ENCODE measurements at places on chromosomes 16 and 17.
A peak's percentile ranks its signal among the peaks of the same experiment; 100 is the strongest.

GRCh38 chr17:6457688-6458459 is 13.6 kb downstream of the PIMREG start:
- DNase-seq: no peak

- DNase-seq: no peak
Observed at GRCh38 chr16:74577882-74578366, 29.0 kb downstream of the GLG1 start.

DNA sequence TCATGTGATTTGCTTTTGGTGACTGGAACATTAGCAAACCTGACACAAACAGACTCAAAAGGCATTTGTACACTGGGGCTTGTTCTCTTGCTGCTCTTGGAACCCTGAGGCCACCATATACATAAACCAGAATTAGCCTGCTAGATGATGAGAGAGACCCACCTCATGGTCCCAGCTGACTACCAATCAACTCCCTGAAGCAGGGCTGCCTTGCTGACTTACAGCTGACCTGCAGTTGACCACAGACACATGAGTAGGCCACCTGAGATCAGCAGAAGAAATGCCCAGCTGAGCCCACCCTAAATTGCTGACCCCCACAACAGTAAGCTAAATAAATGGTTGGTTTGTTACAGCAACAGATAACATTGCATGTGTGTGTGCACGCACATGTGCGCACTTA is 28.7 kb downstream of the BRIP1 start:
- DNase-seq: no peak

- DNase-seq: no peak
Observed at GRCh38 chr16:11328172-11329070, 16.8 kb upstream of the RMI2 start.

- no peak for DNase-seq
Observed at GRCh38 chr17:37068266-37068665, 119.5 kb downstream of the AATF start.

DNA sequence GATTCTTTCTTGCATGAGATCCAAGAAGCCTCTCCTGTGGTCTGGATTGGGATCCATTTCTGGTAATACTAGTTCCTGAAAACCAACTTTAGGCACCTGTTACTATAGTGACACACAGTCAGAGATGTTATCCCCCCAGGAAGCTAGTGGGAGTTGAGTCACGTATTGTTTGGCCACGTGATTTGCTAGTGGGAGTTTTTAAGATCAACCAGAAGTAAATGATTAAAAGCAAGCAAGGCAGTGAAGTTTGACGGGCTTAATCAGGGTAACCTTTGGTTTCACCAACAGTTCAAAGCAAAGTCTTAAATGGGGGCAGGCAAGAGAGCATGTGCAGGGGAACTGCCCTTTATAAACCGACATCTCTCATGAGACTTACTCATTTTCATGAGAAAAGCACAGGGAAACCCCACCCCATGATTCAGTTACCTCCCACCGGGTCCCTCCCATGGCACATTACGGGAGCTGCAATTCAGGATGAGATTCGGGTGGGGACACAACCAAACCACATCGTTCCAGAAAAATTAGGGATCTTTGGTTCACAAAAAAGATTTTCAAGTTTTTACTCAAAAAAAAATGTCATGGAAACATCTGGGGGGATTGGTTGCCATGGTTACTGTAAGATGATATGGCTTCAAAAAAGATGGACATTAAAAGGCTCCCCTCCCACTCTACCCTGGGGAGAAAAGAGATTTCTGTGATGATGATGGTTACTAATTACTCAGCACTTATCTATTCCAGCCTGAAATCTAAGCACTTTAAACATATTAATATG is 483.1 kb upstream of the ERCC4 start:
- DNase-seq: no peak

DNA sequence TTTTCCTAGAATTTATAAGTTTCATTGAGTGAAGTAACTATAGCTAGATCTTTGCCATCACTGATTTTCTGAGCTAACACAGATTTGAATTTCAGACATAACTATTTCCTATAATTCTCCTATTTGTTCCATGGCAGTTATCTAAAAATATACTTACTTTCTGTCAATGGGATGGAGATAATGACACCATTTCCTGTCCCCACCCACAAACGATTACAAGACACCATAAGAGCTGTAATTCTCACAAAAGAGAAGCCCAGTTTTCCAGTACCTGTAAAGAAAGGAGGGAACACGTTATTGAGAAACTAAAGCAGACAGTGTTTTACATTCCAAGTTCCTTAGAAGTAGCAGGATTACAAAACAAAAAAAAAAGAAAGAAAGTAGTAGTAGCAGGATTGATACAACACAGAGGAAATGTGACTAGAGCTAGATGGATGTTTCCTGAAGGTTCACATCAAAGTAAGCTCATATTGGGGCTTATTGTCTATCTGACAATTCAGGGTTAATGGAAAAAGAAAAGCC is 110.9 kb upstream of the TOB1 start:
- DNase-seq: no peak

GRCh38 chr16:58048494-58049231 is 23.1 kb downstream of the MMP15 start:
- no peak for DNase-seq

- no peak for DNase-seq
Observed at GRCh38 chr17:41986634-41987033, 20.0 kb downstream of the CNP start.

DNA sequence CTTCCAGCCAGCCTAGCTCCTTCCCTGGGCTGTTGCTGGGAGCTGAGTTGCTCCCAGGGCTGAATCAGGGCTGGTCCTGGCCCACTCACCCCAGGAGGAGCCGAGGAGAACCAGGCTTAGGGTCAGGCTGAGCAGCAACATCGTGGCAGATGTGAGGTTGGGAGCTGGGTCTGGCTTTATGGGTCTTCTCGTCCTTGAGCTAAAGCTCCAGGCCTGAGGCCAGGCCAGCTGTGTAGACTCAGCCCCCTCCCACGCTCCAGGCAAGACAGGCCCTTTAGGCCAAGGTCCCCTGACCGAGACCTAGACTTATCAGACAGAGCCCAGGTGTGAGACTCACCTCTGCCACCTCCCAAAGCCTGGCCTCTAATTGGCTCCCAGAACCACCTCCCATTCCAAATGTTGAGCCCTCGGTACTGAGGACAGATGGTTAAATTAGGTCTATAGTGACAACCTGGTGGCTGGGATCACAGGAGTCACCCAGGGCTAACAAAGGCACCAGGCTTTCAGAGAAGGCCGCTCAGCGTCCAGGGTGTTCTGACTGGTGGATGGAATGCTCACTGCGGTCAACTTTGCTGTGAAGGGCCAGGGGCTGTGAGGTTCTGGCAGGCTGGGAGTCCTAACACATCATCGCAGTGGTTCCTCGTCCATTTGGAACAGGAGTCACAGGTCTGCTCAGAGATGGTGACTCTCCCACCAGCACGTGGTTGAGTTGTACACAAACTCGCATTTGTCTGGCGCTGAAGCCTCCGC is at the start of gene CTRL:
CTRL (minus strand) TSS at position 151 of the 750 bp plus-strand sequence; CDS start at position 141, 10 bp downstream.
- no peak for DNase-seq

- DNase-seq: no peak
Observed at GRCh38 chr17:77388384-77389306, 247.9 kb downstream of the SEC14L1 start.

GRCh38 chr16:69526831-69527655 is 38.7 kb upstream of the NFAT5 start:
- no peak for DNase-seq

DNA sequence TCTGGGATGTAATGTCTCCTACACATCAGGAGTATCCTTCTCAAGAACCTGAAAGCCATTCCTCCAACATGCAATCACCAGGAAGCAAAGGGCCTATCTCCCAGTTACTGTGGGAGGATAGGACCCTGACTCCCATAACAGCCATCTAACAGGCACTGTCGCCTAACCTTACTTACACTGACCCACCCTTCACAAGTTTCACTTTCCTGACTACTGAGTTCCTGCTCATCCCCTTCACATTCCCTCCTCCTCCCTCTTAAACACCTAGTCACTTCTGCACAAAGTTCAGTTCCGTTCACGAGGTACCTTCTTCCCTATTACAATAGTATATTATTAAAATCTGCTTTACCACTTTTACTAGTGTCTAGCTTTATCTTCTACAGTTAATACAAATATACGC is 1.3 kb downstream of the C17orf67 start:
- DNase-seq: no peak

- DNase-seq: no peak
Observed at GRCh38 chr17:39219647-39220154, 6.0 kb downstream of the STAC2 start.

DNA sequence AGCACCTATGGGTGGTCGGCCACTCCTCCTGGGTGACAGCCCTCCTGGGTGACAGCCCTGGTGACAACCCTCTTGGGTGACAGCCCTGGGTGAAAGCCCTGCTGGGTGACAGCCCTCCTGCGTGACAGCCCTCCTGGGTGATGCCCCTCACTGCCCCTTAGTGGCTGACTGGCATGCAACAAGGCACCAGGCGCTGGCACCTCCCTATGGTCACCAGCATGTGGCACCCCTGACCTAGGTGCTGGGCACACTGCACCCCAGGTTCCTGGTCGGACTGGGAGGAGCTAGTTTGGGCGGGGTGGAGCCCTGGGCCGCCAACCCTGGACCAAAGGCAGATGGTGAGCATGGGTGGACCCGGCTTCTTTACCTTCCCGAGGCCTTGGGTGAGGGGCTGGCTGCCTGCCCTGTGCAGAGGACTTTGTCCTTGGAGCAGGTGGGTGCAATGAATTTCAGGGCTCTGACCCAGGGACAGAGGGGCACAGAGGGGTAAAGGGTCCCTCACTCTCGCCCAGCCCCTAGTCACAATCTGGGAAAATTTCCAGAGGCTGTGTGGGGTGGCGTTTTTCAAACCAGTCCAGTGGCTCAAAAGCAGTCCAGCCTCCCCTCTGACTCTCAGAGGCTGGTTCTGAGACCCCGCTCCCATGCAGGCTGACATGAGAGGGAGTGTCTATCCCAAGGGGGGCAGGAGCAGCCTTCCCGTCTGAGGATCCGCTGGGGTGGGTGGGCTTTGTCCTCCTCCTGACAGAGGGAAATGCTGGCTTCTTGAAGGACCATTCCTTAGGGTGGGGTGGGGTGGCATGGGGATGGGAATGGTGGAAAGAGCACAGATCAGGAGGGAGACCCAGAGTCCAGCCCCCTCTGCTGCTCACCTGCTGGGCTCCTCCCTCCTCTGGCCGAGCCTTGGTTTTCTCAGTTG is 25.9 kb upstream of the TNFRSF13B start:
- DNase-seq: no peak

- DNase-seq: peak; percentile 66
Observed at GRCh38 chr17:64661976-64662773, at the start of gene SMURF2. SMURF2 (minus strand) TSS chr17:64662307; CDS start chr17:64661880, 427 bp downstream.

- no peak for DNase-seq
Observed at GRCh38 chr16:54418903-54419302, 132.3 kb upstream of the IRX3 start.
